ENCODE measurements at places on chromosomes 3 and 15.

- no peak for DNase-seq
Observed at GRCh38 chr3:42116466-42116865, 25.3 kb downstream of the TRAK1 start.

GRCh38 chr3:186997061-186997460, 66.7 kb downstream of the ST6GAL1 start:
- DNase-seq = no peak

DNA sequence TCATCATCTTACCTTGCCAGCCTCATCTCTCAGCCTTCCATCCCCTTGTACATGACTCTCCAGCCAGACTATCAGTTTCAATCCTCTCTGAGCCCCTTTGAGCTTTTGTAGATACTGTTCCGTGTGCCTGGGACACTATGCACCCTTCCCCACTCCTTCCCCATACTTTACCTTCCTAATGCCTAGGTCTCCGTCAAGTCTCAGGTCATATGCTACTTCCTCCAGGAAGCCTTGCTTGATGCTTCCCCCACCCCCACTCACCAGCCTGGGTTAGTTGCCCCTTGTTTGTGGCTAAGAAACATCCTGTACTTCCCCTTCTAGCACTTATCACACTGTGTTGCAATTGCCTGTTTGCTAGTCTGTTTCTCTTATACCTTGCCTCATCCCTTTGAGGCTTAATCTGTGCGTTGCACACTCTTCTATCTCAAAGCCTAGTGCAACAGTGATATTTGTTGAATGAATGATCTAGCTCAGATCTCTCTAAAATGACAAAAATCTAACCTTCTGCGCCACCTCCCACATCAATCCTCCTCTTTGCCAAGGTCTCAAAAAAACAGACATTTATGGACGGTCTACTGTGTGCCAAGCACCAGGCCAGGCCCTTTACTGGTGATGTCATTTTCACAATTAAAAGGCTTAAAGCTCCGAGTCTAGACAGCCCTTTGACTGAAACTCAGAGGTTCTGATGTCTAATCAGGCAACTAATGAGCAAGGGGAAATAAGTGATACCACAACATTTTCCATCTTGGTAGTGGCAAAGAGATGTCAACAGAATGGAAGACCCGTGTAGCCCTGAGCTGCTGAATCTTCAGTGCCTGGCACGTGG, 6.5 kb upstream of the USP3 start:
- DNase-seq = no peak

GRCh38 chr3:156455839-156456238, 99.1 kb downstream of the SSR3 start:
- no peak for DNase-seq

- DNase-seq = no peak
Observed at GRCh38 chr15:91555312-91555711, 298.2 kb upstream of the SLCO3A1 start.

DNA sequence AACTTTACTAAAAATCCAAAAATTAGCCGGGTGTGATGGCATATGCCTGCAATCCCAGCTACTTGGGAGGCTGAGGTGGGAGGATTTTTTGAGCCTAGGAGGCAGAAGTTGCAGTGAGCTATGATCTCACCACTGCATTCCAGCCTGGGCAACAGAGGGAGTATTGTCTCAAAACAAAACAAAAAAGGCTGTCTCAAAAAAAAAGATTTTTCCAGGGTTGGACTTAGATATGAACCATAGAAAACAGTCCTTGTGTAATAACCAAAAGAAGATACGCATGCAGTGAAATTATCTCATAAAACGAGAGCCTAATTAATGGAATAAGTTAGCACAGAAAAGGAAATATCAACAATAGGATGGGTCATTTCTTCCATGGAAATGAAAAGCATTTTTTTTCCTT, 320.4 kb upstream of the RASGRP1 start:
- no peak for DNase-seq

- DNase-seq = no peak
Observed at GRCh38 chr3:32813180-32813579, 4.6 kb upstream of the TRIM71 start.

GRCh38 chr15:73293773-73294172, 75.0 kb downstream of the HCN4 start:
- no peak for DNase-seq

- no peak for DNase-seq
Observed at GRCh38 chr3:150790629-150791028, 27.7 kb upstream of the SIAH2 start.

- DNase-seq = no peak
Observed at GRCh38 chr3:127796831-127797150, 25.5 kb downstream of the MGLL start.

GRCh38 chr3:41026394-41027177, 172.7 kb upstream of the CTNNB1 start:
- DNase-seq = no peak

GRCh38 chr3:63126530-63126929, 151.6 kb upstream of the SYNPR start:
- no peak for DNase-seq

DNA sequence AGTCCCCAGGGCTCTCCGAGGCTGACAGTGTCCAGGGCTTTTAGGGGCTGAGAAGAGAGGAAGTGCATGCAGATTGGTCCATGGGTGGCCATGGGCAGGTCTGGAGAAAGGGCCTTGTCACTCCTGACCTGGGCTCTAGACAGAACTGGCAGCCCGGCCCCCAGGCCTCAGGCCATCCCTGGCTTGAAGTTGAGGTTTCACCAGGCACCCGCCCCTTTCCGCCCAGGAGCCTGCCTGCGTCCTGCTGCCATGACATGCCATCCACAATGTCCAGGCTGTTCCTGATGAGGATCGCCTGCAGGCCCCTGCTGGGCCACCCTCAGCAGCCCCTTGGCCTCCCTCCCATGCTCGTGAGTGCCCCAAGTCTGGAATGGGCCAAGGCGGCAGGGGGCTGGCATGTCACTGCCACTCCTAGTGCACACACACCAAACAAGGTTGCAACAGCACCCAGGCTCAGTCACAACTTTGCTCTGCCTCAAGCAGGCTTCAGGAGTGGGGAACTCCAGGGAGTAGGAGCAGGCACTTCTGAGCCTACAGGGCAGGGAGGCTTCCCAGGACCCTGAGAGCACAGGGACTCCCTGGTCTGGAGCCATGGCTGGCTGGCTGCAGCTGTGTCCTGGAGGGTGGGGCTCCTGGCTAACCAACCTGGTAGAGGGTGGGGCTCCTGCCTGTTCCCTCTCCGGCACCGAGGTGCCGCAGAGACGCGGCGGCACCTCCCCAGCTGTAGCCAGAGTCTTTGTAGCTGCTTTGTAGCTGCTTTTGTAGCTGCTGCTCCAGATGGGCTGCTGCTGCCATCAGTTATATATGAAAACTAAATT, 1457.1 kb upstream of the GBE1 start:
- no peak for DNase-seq

GRCh38 chr3:123138839-123139444, 62.8 kb upstream of the SEC22A start:
- no peak for DNase-seq

DNA sequence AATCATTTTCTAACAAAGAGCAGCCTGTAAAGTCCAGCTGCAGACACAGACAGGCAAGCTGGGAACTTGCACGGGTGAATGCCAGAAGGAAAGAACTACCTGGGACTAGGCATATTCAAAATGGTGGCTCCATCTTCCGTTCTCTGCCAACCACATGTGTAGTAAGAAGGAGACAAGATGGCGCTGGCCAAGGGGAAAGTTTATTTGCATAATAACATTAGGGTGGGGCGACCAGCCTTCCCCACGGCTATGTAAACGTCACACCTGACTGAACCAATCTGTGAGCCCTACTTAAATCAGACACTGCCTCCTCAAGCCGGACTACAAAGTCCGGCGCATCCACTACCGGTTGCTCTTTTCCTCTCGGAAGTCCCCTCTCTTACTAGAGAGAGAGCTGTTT, 130.8 kb downstream of the SNRK start:
- no peak for DNase-seq

- no peak for DNase-seq
Observed at GRCh38 chr15:49718234-49718633, 97.4 kb downstream of the DTWD1 start.

- no peak for DNase-seq
Observed at GRCh38 chr15:80480909-80481308, 76.7 kb downstream of the ARNT2 start.

GRCh38 chr15:23566071-23566554, 639 bp downstream of the MKRN3 start:
- no peak for DNase-seq

GRCh38 chr3:33915796-33916546, 117.5 kb downstream of the PDCD6IP start:
- DNase-seq = peak; percentile 3

DNA sequence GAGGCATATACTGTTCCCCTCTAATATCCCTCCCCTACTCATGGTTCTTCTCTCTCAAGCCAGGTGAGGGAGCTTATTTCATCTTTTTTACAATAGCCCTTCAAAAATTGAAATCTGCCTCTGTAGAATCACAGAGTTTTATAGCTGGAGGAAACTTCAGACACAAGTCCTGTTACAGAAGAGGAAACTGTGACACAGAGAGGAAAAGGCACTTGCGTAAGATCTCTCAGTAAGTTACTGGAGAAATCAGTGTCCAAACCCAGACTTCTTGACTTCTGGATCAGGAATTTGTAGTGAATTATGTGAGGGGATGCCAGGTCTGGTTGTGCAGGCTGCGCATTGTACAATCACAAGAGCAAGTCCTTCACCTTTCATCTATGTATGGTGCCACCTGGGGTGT, 4.6 kb downstream of the FGD5 start:
- DNase-seq = no peak

GRCh38 chr3:126440709-126440995, 35.0 kb downstream of the ZXDC start:
- no peak for DNase-seq

All from GM12864 (cell line).